CD4-positive, alpha-beta T cell treated with Interleukin-6 at 100 ng/mL for 8 hours (primary cell): ENCODE measurements at places on chromosomes 6 and 20.

GRCh38 chr6:64280569-64280968 lies 645.0 kb downstream of the PHF3 start:
- DNase-seq: no peak

DNA sequence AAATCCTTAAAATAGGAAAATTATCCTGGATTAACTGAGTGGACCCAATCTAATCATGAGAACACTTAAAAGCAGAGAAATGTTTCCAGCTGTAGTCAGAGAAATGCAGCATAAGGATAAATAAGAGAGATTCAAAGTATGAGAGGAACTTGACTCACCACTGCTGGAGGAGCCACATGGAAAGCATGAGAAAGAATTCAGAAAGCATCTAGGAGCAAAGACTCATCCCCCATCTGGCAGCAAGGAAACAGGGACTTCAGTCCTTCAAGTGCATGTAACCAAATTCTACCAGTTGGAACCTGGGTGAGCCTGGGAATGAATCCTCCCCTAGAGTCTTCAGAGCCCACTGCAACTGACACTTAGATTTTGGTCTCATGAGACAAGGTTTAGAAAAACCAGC lies 33.7 kb downstream of the RNF146 start:
- DNase-seq: no peak

GRCh38 chr6:31122791-31123706 lies 2.8 kb upstream of the CDSN start:
- no peak for DNase-seq

GRCh38 chr6:169365567-169366257 lies 112.1 kb upstream of the THBS2 start:
- DNase-seq: no peak
